Stimulated activated CD4-positive, alpha-beta T cell treated with anti-CD3 and anti-CD28 coated beads, Interleukin-15, amount 100 ng/mL, for 48 hours (primary cell): ENCODE measurements at places on chromosomes 2 and 18.

GRCh38 chr18:38497266-38497665, 931.7 kb upstream of the CELF4 start:
- DNase-seq: no peak

DNA sequence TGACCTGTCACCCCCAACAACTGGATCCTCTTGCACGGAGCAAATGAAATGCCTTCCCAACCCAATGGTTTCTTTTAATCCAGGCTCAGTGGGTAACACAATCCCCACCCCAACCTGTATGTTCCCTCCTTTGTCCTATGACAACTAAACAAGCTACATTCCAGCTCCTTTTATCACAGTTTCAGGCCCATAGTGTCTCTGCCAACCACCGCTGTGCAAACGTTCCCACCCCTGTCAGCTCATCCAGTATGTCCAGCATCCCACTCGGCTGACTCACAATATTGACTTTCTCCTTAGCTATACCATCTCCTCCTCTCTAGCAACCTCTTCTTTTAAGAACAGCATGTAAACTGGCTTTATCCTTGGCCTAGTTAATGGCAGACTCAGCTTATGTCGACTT, 117.9 kb upstream of the PPP1CB start:
- DNase-seq: no peak

DNA sequence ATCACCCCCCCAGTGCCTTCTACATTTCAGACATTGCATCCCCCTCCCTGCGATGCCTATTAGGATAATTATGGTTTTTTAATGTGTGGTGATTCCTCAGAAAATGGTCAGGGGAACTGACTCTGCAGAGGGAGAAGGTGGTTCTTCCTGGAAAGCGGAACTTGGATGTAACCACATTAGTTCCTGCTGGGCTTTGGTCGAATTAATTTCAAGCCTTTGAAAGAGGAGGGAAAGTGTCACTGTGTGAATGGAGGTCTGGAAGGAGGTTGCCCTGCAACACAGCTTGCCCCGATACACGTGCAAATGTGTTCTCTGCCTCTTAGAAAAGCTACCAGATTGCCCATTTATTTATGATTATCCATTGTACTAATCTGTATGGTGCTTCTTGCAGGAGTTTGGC, 63.2 kb upstream of the TPO start:
- DNase-seq: no peak

DNA sequence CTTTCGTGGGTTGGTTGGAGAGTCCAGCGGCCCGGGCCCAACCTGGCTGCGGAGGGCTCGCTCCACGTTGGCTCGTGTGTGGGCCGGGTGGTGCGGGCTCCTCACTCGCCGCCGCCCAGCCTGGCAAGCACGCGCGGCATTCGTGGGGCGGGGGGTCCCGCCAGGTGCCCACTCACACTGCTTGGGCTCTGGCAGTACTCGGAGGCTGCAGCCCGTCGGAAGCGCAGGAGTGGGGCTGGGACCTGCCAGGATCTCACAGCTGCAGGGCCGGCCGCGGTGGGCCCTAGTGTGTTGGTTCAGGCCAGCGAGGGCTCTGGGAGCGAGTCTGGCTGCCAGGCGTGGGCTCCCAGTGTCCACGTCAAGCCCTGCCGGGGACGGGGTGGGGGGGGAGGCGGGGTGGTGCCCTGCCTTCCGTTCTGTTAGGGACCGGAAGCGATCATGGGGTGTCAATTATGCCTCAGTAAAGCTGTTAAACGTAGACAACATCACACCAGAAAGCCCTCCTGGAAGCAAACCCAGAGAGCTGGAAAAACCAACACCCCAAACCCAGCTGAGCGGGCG, 1.0 kb upstream of the HS6ST1 start:
- no peak for DNase-seq

GRCh38 chr2:45494275-45494977, 116.6 kb downstream of the SRBD1 start:
- DNase-seq: no peak

- no peak for DNase-seq
Measured at GRCh38 chr18:36183987-36184386, 3.3 kb upstream of the MOCOS start.

GRCh38 chr2:233838251-233838650, 16.1 kb downstream of the HJURP start:
- DNase-seq: no peak

- DNase-seq: peak; percentile 24
Measured at GRCh38 chr2:43210467-43211303, 15.7 kb downstream of the ZFP36L2 start.

GRCh38 chr18:57737400-57738060, 65.6 kb downstream of the ATP8B1 start:
- DNase-seq: no peak

- no peak for DNase-seq
Measured at GRCh38 chr2:217934321-217935131, 68.3 kb downstream of the TNS1 start.

DNA sequence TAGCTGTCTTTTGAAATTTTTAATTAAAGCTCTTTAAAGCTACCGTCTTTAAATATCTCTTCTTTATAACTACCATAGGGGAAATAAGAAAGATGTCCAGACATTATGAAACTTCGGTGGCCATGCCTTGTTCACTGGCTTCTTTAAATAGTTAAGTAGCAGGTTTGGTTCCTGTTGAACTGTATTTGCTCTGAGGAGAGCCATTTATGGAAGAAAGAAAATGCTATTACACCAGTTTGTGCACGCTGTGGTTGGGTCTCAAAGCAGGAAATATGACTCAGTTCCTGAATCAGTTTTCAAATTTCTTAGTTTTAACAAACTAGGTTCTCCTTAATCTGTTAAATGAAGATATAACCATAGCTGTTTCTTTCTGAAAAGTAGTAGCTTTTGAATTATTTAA, 12.2 kb downstream of the ARPC2 start:
- peak; percentile 21 for DNase-seq

DNA sequence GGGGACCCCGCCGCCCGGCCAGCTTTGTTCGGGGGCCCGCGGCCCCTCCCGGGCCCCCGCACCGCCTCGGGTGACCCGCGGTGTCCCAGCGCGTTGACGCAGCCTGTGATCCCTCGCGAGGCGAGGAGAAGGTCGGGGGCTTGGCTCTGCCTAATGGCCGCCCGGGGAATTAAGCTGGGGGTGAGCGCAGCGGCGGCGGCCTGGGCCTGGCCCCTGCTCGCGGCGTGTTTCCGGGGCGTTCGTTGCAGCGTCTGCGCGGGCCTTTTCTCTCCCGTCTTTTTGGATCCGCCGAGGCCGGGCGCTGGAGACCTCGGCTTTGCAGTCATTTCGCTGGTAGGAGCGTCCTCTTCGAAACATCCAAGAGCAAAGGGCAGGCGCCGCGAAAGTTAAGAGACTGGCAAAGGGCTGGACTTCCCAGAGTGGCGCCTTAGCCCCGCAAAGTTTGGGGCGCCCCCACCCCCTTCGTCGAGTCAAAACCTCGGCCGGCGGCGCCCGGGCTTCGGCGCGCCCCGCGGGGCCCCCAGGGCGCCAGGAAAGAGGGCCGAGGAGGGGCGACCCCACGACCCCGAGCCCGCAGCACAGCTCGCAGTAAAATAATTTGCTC, 1.3 kb downstream of the SALL3 start:
- DNase-seq: no peak

GRCh38 chr2:98572676-98573075, 35.6 kb downstream of the COA5 start:
- no peak for DNase-seq

GRCh38 chr18:77153404-77153803, 20.8 kb upstream of the MBP start:
- DNase-seq: no peak

GRCh38 chr2:45170191-45171135, 161.2 kb upstream of the SIX2 start:
- no peak for DNase-seq

DNA sequence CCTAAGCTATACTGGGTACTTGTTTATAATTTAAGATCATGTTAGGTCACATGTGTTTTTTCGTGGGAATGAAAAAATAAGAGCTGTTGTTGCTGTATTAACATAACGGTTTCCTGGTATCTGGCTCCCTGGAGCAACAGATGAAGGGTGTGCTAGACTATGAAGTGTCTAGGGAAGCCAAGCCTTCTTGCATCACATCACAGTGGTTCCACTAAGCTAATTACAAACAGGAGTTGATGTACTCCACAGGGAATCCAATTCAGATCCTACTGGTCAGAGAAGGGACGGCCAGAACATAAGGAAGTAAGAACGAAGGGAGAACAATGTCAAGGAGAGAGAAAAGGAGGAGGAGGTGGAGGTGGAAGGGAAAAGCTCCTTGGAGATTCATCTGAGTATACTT, 193.0 kb upstream of the CYP26B1 start:
- DNase-seq: no peak

DNA sequence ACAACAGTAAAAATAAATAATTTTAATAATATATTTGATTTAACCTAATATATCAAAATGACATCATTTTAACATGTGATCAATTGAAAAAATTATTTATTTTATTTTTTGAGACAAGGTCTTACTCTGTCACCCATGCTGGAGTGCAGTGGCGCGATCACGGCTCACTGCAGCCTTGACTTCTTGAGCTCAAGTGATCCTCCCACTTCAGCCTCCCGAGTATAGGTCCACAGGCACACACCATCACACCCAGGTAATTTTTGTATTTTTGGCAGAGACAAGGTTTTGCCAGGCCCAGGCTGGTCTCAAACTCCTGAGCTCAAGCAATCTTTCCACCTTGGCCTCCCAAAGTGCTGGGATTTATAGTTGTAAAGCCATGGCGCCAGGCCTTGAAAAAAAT, 126.7 kb upstream of the COPS8 start:
- DNase-seq: no peak

DNA sequence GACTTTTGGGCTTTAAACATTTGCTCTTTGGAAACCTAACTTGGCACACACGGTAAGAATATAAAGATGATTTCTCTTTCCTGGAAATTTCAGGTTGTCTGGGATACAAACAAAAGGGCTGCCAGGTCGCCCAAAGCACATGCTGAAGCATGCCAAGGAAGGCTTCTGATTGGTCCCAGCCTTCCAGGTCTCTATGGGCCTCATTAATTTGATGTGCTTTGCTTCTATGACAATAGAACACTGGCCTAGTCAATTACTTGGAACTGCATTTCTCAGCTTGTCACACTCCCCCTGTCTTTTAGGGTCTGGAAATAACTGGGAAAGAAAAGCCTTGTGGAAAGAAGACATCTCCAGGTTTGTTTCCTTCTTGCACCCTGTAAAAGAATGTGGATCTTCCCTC, 228.9 kb downstream of the ADCYAP1 start:
- no peak for DNase-seq

DNA sequence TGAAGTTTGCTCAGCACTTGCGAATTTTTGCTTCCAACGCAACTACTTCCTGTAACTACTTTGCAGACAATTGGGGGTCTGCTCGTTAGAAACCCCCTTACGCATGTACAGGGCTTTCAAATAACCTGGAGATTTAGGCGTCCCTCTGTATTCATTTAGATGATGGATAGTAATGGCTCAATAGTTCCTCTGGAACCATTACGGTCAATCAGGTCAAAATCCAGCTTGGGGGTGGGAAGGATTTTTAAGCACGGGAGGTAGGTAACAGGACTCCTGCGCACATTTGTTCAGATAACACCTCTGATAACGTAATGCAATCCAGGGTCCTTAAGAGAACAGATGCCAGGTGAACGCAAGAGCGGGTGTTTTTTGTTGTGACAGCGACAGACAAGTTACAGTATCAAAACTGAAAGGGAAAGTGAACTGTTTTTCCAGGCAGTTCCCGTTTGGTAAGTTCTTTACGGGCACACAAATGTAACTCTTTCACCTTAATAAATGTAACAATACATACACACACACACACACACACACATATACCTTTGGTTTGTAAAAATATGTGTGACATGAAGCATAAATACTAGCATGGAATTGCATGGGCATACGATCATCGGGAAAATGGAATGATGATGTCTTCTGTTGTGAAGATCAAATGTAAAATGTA, 3.8 kb upstream of the OSR1 start:
- DNase-seq: no peak

DNA sequence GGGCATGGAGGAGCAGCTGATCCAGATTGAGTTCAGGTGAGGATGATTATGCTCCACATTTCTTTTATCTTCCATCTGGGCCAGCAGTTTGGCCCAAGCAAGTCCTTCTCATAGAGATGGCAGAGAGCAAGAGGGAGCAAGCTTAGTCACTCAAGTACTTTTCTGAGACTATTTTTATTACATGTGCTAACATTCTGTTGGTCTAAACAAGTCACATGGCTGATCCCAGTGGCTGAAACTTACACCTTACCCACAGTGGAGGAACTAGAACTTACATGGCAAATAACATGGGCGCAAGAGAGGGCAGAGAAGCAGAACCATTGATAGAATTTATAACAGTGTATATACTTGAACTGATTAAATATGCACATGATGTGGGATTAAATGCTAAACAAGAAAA, 105.7 kb downstream of the KYNU start:
- DNase-seq: no peak

- DNase-seq: no peak
Measured at GRCh38 chr2:72745679-72746368, 80.0 kb downstream of the EXOC6B start.

DNA sequence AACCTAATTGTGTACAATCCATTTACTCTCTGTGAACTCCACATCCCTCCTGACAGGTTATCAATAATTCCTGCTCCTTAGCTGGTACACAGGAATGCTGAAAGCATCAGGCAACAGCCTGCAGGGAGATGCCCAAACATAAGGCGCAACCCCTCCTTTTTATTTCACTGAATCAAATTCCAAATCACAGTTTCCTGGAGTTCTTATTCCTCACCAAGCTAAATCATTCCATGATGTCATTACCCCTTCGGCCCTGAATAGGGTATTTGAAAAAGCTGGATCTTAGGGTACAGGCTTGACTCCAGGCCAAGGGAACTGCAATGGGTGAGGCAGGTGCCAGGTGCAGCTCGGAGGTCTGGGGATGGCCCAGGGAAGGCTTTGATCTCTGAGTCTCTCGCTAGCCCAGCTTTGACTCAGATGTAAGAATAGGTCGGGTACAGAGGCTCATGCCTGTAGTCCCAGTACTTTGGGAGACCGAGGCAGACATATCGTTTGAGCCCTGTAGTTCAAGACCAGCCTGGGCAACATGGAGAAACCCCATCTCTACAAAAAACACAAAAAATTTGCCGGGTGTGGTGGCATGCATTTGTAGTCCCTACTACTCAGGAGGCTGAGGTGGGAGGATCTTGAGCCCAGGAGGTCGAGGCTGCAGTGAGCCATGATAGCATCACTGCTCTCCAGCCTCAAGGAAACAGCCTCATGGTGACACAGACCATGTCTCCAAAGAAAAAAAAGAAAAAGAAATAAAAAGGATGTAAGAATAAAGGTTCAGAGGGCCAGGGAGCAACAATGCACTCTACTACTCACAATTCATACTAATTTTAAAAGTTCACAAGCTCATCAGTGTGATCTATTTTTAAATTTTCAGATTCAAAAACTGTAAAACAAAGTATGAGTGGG, 6.8 kb downstream of the FHL2 start:
- no peak for DNase-seq

DNA sequence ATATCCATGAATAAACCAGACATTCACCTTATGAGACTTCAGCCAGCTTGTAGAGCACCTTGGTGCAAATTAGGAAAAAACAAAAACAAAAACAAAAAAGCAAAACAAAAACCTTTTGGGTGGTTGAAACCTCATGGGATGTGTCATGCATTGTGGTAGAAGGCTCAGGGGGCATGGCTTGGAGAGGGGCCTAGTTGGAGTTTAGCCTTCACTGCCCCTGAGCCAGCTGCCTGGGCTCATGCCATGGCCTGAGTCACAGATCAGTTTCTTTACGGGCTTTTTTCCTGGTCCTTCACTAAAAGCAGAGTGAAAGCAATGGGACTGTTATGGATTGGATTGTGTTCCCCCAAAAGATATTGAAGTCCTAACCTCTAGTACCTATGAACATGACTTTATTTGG, 22.0 kb upstream of the DAPL1 start:
- DNase-seq: no peak

- no peak for DNase-seq
Measured at GRCh38 chr18:27483276-27483675, 298.2 kb upstream of the CHST9 start.

- DNase-seq: no peak
Measured at GRCh38 chr2:56113382-56113975, 70.3 kb upstream of the CCDC85A start.
